ENCODE measurements at places on chromosomes 12 and 14.

DNA sequence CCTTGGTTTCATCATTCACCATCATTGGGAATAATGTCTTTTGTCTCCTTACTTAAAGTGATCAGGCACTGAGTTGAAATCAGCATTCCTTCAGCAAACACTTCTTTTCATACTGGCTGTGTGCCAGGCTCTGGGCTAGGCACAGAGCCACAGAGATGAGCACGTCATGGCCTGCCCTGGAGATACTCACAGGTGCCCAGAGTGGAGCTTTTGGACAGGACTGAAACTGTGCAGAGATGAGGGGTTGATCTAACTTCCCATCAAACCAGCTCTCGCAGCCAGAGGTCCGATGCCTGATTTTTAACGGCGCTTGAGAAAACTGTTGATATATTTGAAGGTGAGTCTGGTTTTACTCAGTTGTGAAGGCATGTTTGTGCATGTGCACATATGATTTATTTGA is 43.1 kb downstream of the CACNA1C start:
- no peak for DNase-seq

- no peak for DNase-seq
These were observed 1493.6 kb downstream of the AACS start for GRCh38 chr12:126558810-126559209.

DNA sequence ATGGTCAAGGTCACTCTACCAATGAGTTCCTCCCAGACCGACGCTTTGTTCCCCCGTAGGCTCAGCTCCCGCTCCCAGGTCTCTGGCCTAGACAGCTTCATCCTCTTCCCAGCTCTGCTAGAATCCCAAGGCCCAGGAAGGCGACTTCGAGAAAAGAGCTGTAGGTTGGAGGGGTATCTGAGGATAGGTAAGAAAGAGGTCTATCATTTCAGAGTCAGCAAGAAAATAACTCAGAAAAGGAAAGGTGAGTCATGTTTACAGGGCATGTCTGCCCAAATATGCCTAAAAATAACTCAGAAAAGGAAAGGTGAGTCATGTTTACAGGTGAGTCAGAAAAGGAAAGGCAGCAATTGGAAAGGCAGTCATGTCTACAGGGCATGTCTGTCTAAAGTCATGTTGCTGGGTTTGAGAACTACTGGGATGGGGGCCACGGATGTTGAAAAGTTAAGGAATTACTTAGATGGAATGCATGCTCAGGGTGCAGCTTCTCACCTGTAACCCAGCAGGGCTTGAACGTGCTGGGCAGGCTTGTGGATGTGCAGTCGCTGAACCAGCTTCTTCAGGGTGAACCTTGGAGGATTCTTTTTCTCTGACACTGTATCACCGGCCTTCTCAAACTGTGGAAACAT is 12.2 kb downstream of the TEP1 start:
- DNase-seq = no peak

DNA sequence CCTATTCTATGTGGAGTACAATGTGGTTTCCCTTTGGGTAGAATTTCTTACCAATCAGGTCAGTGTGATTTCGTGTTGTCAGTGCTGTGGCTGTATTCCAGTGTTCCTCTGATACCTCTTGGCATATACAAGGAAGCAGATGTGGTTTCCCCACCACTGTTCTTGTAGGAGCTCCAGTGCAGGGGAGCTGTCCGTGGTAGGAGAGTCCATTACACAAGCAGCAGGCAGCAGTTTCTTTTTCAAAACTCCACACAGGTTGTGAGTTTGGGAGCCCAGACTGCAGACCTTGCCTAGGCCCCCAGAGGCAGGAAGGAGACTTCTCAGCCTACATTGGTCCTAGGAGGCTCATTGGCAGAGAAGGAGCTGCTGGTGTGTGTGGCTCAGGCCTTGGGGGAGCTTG is 452.8 kb downstream of the AACS start:
- peak; percentile 71 for DNase-seq

DNA sequence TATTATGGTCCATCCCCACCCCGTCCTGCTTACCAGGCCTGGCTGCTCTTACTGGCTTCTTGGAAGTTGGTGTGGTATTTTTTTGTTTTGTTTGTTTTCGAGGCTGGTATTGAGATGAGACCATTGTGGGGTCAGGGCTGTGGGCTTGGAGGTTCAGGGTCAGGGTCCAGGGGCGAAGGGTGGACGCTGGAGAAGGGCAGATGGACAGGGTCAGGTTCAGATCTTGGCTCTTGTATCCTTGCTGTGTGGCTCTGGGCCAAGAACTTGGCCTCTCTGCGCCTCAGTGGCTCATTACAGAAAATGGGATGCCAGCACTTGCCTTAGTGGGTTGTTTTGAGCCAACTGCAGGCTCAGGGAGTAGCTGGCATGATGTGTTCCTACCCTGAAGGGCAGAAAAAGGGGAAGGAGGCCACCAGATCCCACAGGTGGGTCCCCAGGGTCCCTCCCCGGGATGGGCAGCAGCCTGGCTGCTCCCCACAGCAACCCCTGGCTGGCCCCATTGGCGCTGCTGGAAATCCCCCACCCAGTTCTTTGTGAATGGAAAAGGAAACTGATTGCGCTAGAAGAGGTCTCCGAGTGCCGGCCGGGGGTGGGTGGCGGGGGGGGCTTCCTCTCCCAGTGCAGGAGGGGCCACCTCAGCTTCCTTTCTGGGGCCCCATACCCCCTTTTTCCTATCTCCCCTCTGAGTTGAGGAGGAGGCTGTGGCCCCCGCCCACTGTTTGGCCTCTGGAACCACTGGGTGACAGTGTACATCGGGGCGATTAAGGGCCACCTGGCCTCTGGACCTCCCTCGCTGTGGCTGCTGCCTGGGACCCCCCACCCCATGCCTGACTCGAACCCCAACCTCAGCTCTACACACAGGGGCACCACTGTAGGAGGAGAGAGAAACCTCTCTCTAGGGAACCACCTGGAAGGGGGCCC is 25.0 kb downstream of the SH2B3 start:
- DNase-seq = no peak

DNA sequence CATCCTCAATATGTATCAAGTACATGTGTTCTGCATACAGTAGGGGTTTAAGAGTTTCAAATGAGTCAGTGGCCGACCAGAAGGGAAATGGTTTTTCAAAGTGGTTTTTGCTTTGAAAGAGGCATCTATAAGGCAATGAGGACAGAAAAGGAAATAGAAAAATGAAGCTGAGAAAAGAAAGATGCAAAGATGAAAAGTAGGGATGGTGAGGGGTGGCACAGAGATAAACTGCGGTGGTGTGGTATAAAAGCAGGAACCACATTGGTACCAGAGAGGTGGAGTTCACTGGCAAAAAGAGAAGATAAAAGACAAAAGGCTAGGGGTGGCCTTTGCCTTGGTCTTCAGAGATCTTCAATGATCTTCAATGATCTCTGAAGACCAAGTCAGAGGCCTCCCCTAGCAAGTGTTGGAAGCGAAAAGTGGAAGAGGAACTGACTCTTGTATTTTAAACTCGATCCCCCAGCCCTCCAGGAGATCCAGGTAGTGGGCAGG is 144.0 kb upstream of the KRR1 start:
- no peak for DNase-seq

DNA sequence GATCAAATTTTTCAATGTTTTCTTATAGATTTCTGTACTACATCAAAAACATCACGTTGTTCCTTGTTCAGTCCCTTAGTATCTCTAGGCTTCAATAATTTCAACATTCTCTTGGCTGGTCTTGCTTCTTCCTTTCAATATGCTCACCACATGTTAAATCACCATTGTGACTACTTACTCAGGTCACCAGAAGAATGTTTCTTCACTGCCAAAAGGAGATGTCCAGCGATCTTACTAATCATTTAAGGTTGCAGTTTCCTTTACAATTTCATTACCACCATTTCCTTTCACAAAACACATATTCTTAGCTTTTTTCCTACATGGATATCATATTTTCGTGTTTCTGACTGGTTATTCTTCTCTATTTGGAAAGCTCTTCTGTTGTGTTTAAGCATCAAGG is 363.8 kb downstream of the NAV3 start:
- no peak for DNase-seq

DNA sequence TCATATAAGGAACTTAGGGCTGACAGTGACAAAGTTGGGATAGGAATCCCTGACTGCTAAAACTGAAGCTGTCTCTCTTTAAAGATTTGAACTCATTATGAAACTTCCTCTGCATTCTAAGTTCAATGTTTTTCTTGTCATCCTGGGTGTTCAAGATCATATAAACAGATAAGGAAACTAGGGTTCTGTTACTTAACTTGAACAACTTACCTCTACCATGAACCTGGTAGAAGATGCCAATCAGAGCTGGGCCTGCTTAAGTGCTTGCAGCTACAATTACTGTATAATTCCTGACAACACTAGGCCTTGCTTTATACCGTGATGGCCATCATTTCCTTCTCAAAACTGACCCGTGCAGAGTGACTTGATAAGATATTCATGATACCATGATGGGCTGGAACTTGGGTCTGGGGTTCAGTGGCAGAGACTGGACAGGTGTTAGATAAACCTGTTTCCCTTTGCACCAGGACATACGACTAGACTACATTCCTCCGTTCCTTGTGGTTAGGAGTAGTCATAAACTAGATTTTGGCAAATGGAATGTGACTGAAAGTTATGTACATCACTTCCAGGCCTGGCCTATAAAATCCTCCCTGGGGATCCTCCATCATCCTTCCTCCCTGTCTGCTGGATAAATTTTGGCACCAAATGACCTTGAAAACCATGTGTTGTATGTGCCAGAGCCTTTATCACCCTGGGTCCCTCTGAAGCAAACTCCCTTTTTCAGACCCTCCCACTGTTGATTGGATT is 172.2 kb upstream of the PRICKLE1 start:
- DNase-seq = no peak

GRCh38 chr14:65613131-65613650 is 200.7 kb downstream of the FUT8 start:
- no peak for DNase-seq
